ENCODE measurements at places on chromosomes 5 and 9. TPM values are rescaled to one million over a fixed set of nuclear protein-coding genes. Genes with fewer than 3 reads are reported as not detected.

ANKRD31 gene
- total RNA-seq, result 0.69 TPM

UGT3A2 gene
- total RNA-seq, result 0.58 TPM

SLC2A6 gene
- 3.4 TPM for total RNA-seq

GRCh38 chr9:81427870-81428269 is 261.5 kb downstream of the TLE1 start:
- no peak for DNase-seq

GRCh38 chr5:137260820-137261695 is 238.1 kb downstream of the SPOCK1 start:
- no peak for DNase-seq

RNF183 gene
- 0.26 TPM for total RNA-seq

- no peak for DNase-seq
These were observed 62.8 kb downstream of the DCP2 start for GRCh38 chr5:113039229-113039933.

PTPRD gene
- total RNA-seq, result 210 TPM

- no peak for DNase-seq
These were observed 22.4 kb upstream of the TNFAIP8 start for GRCh38 chr5:119333421-119333851.

- no peak for DNase-seq
These were observed 21.7 kb upstream of the DOLPP1 start for GRCh38 chr9:129058965-129059795.

CDH12 gene
- 3.5 TPM for total RNA-seq

- DNase-seq, result no peak
These were observed 40.0 kb upstream of the ABL1 start for GRCh38 chr9:130794923-130795495.

DNA sequence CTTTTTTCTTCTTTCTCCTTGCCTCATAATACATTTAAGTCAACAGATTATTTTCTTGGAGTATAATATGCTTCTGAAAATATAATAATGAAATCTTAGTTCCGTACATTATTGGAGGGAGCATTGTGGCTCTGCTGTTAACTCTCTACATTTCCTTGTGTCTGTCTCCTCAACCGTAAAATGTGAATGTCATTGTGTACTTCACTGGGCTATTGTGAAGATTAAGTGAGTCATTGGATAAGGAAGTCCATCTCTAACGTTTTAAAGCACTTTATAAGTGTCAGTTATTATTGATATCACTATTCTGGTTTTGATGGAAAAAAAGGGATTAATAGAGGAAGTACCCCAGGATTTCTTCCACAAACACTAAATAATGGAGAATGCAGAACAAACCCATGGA is 304.5 kb upstream of the RFX3 start:
- no peak for DNase-seq

HK3 gene
- 0.74 TPM for total RNA-seq

PGM5 gene
- 206 TPM for total RNA-seq

DNA sequence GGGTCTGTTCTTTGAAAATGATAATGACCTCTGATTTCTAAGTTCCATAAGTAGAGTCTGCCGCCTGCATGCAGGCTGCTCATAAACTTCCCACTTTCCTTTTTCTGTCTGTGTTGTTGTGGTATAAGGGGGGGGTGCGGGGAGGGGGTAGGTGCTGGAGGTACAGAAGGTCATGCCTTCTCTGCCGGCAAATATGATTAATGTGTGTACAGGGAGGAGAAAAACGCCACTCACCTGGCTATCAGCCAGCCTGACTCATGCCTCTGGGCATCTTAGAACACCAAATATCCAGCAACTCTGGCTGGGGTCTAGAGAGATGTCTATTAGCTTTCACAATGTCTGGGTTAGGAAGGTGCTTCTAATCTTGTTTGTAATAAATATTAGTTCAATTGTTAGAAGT is 128.3 kb downstream of the EFNA5 start:
- DNase-seq, result no peak

DNA sequence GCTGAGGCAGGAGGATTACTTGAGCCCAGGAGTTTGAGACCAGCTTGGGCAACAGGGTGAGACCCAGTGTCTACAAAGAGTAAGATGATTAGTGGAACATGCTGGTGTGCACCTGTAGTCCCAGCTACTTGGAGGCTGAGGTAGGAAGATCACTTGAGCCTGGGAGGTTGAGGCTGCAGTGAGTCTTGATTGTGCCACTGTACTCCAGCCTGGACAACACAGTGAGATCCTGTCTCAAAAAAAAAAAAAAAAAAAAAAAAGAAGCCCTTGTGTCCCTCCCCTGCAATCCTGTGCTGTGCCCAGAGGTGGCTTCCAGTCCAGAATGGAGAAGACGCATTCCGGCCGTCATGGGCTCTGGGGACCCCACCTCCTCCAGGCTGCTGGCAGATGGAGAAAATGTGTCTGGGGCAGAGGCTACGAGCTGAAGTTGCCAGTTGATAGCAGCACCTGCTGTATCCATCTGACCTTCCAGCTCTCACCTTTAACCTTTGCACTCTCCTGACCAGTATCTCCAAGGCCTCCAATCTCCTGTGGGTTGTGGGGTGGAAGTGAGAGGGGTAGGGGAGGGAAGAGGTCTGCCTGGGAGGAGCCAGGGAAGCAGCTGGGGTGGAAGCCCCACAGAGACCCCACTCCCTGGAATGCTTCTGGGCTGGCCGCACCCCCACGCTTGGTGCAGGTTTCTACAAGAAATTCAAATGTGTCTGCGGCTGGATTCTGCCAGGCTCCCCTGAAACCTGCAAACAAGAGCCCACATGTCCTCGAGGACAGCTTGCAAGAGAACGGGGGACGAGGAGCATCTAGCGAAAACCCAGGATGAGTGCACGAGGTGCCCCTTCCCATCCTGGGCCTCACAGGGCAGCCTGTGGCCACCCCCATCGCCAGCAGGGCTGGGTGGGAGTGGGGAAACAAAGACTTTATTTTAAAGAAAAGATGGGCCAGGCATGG is 148.3 kb upstream of the IER5L start:
- DNase-seq, result no peak

DNA sequence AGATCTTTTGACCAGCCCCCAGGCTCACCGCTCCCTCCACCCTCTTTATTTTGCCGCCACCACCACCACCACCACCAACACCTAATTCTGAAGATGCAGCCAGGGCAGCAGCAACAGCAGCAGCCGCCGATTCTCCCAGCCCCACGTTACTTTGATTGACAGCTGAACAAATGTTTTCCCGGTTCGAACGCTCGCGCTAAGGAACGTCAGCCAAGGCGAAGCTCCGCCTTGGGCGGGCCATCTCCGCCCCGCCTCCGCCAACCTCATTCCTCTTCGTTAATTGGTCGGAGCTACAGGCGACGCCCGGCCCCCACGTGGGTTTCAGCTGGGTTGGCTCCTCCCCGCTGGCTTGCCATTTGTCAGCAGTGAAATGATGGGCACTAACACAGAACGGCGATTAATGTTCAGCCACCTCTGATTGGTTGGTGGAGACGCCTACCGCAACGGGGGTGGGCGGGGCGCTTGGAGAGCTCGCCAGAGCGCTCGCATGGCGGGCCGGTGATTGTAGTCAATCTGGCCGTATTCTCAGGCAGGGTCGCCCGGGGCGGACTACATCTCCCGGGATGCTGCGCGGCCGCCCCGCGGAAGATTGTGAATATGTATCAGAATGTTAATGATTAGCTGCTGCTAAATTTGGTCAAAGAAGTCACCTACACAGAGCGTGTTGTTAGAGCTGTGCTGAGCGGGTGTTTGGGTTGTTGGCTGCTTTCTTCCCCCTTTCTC is at the start of gene TLE4:
Gene TLE4 (plus strand): TSS at position 657 of the 723 bp plus-strand sequence. CDS start 826 bp downstream, outside the sequence.
- DNase-seq, result peak; percentile 99

LMBRD2 gene
- 31.6 TPM for total RNA-seq

DNA sequence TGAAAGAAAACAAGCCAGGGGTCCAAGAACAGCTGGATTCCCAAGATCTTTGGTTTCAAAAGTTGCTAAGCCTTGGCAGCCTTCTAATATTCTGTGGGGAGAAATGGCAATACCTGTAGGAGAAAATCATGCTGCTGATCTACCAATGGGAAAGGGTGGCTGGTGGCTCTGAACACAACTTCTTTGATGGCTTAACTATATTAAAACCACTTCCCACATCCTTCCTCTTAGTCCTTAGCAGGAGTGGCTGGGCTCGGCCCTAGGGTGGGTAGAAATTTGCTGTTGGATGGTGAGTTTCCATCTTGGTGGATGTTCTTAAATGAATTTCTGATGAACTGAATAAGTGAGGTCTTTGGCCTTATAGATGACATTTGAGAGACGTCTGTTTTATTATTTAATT is 19.5 kb upstream of the FBXL7 start:
- DNase-seq, result no peak

DNA sequence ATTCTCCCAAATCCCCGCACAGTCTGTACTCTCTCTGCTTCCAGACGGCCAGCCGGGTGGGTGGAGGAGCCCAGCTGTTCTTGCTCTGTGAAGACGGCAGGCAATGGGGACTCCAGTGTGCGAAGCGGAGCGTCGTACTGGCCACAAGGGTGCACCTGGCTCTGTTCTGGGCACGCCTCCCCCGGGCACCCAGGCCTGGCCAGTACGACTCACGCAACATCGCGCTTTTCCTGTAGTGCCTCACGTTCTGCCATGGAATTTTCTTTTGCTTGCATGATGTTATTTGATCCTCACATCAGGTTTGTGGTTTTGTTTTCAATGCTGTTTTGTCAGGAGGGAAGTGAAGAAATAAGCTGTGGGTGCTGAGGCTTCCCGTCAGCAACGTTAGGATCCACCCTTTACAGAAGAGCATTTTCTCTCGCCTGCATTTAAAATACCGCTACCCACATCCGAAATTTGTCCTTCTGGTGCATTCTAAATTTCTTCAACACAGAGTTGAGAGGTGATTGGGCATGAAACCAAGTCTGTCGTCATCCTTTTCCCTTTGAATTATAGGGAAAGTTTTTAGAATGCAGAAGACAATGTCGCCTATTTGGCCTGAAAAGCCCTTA is 311.7 kb downstream of the TRIM36 start:
- DNase-seq, result no peak

GRCh38 chr5:54775645-54776044 is 209.7 kb downstream of the ESM1 start:
- DNase-seq, result no peak
